ENCODE measurements at places on chromosomes 11 and 22. TPM values are rescaled to one million over a fixed set of nuclear protein-coding genes. Genes with fewer than 3 reads are reported as not detected.

DNA sequence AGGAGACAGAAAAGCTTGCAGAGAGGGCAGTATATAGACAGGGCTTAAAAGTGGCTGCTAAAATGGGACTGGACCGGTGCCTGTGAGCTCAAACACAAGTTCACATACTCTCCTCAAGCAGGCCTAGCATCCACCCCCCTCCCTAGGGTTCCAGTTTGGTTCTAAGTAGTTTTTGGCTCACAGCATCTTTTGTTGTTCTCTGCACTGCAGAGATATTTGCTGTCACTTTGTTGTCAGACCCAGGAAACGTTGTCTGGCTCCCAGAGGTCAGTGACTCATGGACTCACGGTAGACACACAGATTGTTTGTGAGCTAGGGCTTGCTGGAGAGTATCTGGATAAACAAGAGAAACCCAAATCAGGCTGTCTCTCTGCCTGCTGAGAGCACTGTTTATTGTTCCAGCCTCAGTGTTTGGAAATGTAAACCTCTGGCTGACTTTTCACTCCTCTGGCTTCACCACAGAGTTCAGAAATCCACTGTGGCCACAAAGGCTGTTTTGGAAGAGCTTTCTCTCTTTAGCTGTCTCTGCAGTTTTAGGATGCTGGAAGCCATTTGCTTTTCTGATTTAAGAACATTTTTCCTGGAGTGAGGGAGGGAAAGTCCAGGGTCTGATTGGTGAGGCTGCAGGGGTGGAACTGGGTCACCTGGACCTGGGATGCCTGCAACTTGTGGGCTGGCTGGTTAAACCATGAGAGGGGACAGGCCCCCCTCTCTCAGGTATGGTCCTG, 303.7 kb upstream of the PLET1 start:
- no peak for DNase-seq

DNA sequence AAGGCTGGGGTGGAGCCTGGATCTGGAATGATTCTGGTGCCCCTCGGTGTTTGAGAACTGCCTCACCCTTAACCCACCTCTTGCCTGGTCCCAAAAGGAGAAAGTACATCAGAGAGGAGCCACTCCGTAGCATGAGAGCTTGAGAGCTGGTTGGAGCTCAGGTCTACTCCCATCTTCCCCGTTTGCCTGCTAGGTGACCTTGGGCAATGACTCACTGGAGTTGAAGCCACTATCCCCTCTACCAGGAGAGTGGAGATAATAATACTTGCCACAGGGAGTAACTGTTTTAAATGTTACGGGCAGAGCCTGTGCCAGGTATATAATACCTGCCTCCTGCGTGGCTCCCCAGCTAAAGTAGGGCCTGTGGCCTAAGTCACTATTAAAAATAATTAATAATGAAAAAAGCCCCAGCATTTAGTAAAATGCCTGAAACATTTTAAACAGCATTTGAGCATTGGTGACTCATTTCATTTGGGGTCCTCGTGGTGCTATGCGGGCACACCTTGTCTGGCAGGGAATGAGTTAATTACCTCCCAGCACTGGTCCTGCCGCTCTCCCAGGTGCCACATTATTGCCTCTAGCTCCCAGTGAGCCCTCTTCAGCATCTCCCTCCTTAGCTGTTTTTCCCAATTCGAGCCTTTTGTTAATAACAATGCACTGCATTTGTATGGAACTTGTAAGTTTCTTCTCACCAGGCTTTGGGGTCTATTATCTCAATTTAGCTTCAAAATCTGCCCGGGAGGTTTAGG, 22.5 kb downstream of the CYTH4 start:
- DNase-seq = no peak

- DNase-seq = no peak
Measured at GRCh38 chr11:61647529-61647928, 32.7 kb upstream of the DAGLA start.

- DNase-seq = no peak
Measured at GRCh38 chr11:68929706-68930570, 26.2 kb downstream of the IGHMBP2 start.

DNA sequence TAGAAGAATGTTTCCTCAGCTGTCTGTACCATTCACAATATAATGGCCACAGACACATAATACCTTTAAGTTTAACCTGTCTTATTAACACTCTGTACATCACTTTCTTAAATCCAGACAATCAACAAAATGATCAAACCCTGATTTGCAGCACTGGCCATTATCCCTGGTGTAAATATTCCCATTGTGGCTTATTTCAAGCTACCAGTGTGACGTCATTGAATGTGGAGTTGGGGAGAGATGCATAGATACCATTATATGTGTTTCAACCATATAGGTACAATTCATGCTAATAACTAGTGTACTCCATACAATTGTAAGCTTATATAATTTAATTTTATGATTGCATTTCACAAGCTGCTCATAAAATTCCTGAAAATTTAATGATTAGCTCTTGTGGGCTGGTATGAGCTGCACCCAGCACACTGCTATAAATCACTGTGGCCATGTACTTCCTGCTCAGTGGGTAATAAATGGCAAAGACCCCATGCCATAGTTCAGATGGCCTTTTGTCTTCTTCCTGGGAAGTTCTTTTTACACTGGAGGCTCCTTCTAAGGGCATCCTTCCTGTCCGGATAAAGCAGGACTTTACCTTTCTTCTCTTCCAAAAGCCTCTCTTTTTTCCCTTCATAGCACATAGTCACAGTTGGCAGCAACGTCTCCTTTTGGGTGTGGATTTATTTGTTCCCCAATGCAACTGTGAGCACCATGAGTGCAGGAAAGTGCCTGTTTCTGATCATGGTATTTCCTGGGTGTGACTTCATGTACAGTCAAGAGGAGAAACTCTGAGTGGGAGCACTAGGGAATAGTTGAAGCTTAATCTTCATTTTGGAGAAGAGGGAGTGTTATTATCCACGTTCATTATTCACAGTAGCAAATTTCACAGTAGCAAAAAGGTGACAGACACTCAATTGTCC, 87.8 kb downstream of the MIAT start:
- no peak for DNase-seq

Gene RAB39A
- 2.3 TPM for total RNA-seq

Gene VPREB1
- total RNA-seq = not detected

- DNase-seq = no peak
Measured at GRCh38 chr22:32815943-32816342, 14.4 kb downstream of the TIMP3 start.

DNA sequence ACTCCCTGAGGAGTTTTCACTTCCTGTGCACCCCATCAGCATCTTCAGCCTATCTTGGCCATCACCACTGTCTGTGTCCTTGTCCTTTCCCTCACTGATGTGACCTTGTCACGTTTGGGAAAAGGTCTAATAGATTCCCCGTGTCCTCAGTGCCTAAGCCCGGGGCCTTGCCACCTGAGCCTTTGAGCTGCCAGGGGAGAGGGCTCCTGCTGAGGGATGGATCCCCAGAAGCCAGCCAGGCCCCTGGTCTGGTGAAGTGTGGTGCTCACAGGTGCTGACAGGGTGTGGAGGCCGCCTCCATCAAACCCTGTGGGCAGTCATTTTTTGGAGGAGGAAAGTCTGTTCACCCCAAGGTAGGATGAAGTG, 47.2 kb downstream of the GAB4 start:
- no peak for DNase-seq

- DNase-seq = no peak
Measured at GRCh38 chr11:70642266-70642665, 243.9 kb downstream of the CTTN start.

DNA sequence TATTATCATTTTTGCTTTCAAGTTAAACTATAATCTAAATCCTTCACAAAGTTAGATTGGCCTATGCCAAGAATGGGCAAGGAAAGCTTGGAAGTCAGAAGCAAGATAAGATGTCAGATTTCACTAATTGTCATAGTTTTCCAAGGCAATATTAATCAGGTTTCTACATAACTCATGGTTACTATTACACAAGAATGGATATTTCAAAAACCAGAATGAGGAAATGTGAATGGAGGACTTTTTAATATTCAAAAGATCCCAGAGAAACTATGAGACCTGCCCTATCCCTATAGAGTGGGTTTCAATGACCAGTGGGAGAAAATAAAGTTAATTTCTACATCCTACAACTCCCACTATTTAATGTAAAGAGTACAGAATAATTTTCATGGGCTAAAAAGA, 203.2 kb downstream of the CASP12 start:
- no peak for DNase-seq

DNA sequence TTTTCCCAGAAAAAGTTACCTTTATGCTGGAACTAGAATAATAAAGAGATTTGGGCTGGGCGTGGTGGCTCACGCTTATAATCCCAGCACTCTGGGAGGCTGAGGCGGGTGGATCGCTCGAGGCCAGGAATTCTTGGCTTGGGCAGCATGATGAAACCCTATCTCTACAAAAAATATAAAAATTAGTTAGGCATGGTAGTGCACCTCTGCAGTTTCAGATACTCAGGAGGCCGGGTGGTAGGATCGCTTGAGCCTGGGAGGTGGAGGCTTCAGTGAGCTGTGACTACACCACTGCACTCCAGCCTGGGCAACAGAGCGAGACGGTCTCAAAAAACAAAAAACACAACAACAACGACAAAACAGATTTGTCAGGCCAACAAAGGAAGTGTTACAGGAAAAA, 119.3 kb upstream of the OR9Q1 start:
- DNase-seq = no peak

Gene TYMP
- total RNA-seq = 44.5 TPM

- DNase-seq = no peak
Measured at GRCh38 chr11:27934830-27935145, 173.2 kb downstream of the KIF18A start.

GRCh38 chr11:65204143-65204542, 22.4 kb downstream of the CAPN1 start:
- DNase-seq = peak; percentile 25

DNA sequence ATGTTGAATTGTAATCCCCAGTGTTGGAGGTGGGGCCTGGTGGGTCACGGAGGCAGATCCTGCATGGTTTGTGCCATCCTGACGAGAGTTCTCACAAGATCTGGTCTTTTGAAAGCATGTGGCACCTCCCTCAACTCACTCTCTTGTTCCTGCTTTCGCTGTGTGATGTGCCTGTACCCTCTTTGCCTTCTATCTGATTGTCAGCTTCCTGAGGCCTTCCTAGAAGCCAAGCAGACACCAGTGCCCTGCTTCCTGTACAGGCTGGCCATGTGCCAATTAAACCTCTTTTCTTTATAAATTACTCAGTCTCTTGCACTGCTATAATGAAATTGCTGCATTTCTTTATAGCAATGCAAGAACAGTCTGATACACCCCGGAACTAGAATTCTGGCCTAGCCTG, 13.1 kb downstream of the PTPN5 start:
- DNase-seq = no peak
